Fibroblast of lung (primary cell): ENCODE measurements at places on chromosomes 5 and 9. TPM values are rescaled to one million over a fixed set of nuclear protein-coding genes. Genes with fewer than 3 reads are reported as not detected.
A peak's percentile ranks its signal among the peaks of the same experiment; 100 is the strongest.

Gene DMRT2
- not detected in 2 replicates for total RNA-seq

Gene LCN10
- total RNA-seq, result not detected in 2 replicates

Gene LPAR1
- 146 and 222 TPM in 2 replicates for total RNA-seq

DNA sequence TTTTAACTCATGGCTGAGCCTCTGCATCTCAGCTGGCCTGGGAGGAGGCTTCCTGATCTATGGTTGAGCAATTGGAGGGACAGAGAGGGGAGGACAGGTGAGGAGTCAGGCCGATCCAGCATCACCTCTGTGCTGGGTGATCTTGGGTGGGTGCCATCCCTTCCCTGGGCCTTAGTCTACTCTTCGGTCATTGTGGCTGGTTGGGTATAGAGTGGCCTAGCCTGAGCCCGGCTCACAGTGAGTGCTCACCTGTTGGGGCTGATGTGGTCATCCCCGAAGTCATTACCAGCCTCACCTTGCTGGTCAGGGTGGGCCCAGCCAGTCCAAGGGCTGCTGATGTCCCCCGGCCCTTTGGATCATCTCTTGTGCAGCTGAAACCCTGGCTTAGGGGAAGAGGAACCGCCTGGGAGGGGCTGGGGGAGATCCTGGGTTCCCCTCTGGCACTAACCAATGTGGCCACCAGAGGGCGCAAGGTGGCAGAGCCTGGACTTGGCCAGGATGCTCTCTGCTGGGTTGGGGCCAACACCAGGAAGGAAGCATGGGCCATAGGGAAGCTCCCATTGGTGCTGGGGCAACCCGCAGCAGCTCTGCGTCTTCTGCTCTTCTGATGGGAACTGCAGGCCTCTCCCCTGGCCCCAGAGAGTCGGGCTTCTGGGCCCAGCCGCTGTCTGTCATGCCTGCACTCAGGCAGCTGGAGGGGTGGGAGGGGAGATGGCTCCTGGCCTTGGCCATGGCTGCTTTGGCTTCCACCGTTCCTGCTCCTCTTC lies 17.3 kb upstream of the ODF2 start:
- peak; percentile 62 for DNase-seq

DNA sequence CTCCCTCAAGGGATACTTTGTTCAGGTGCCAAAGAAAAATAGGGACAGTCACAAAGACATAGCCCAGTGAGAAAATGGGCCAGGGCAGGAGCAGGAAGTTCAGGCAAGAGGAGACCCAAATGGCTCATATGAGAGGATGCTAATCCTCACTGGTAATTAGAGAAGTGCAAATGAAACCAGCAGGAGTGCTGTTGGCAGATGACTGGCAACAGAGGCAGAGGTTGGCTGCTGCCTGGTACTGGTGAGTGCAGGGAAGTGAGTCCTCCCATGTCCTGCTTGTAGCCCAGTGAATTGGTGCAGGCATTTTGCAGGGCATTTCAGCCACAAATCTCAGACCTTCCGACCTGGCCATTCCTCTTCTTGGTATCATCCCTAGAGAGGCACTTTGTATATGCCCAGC lies 23.5 kb downstream of the ODF2 start:
- DNase-seq, result no peak

- no peak for DNase-seq
These were observed 197.7 kb downstream of the TENT4A start for GRCh38 chr5:6910950-6911349.

- peak; percentile 47 for DNase-seq
These were observed 245.5 kb downstream of the SMARCA2 start for GRCh38 chr9:2260417-2261306.

Gene ZBED3
- total RNA-seq, result 1.0 and 1.7 TPM in 2 replicates

- DNase-seq, result peak; percentile 57
These were observed 90.9 kb downstream of the ITGA1 start for GRCh38 chr5:52878656-52879055.

GRCh38 chr9:33781736-33782135 lies 13.6 kb upstream of the PRSS3 start:
- no peak for DNase-seq

GRCh38 chr5:18798058-18798457 lies 1163.8 kb downstream of the TAF11L14 start:
- no peak for DNase-seq

DNA sequence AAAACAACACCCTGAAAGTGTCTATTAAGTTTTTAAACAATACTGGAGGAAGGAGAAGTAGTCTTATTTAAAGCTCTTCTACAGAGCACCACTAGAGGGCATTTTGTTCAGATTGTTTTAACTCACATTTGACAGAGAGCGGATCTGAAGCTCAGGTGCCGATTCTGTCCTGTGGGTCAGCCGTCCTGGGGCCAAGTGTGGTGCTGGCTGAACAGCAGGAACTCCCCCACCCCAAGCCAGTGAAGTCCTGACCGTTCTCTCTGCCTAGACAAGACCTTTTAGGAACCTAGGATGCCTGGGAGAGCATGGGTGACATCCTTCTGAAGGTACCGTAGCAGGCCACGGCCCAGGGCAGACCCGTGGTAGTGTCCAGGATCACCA lies 3.9 kb downstream of the EXOC3 start:
- peak; percentile 61 for DNase-seq

GRCh38 chr5:87401626-87402025 lies 11.1 kb downstream of the CCNH start:
- no peak for DNase-seq

- DNase-seq, result no peak
These were observed 42.1 kb downstream of the LRRTM2 start for GRCh38 chr5:138833080-138833479.

DNA sequence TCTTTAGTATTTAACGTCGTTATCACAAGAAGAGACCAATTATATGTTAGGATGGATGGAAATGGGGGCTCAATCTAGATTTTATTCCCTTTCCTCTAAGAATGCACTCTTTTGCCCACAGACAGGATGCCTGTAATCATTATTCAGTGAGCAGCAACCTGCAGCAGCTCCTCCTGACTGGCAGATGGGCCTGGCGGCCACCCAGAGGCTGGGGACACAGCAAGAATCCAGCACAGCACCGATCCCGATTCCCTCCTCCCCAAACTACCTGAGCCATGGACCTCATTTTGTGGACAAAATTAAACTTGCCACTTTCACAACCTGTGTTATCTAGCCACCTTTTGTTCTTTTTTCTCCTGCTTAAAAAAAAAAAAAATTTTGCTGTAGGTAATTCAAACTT lies 101.0 kb downstream of the USP20 start:
- no peak for DNase-seq

DNA sequence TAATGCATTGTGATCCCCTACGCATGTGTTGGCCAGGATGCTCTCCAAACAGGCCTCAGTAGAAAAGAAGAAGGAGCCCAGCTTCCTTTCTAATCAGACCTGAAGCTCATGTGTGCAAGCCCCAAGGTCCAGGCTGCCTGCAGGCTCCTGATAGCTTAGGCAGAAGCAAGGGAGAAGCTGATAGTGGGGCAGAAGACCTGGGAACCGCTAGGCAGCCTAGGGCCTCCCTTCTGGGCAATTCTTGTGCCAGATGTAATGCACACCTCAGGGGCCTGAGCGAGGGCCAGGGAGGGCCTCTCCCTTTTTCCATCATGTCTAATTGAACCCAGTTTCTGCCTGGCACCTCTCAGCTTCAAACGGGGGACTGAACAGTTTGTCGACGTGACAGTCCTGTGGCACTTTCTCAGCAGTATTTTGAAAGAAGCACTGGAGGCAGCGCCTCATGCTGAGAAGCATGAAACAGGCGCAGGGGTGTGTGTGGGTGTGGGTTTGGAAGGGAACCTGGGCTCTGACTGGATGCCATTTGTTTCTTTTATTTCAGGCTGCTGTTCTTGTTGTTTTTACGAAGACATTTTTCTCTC lies 212.8 kb downstream of the PIK3R1 start:
- peak; percentile 16 for DNase-seq

GRCh38 chr5:1138445-1139245 lies 26.8 kb upstream of the SLC12A7 start:
- DNase-seq, result no peak

Gene CD180
- not detected in 2 replicates for total RNA-seq

- DNase-seq, result no peak
These were observed 447.0 kb downstream of the PLK2 start for GRCh38 chr5:58012801-58013315.

Gene DBH
- total RNA-seq, result not detected in 2 replicates

Gene OR1N2
- total RNA-seq, result not detected in 2 replicates

GRCh38 chr5:113234546-113234945 lies 200.2 kb downstream of the TSSK1B start:
- DNase-seq, result no peak

DNA sequence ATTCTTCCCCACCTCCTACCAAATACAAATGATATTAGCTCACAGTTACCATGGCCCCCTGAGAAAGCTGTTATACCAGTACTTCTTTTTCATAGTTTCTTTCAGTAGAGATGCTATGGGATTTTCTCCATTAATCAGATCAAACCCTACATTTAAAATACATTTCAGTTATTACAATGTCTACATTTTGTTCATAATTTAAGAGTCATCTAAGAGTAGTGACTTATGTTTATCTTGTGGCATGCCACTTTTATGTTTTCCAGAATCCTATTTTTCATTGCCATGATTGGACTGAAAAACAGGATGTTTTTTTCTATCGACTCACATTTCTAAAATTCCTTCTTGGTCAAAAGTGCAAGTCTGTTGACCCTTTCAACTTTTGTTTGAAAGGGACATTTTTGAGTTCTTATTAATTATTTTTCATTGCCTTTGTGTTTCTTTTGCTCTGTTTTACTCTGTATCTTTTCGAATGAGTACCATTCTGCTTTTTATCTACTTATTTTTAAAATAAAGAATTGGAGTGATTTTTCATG lies 77.4 kb upstream of the ANXA1 start:
- no peak for DNase-seq

GRCh38 chr5:100496296-100496695 lies 38.9 kb upstream of the FAM174A start:
- DNase-seq, result peak; percentile 59

- DNase-seq, result no peak
These were observed 118.1 kb downstream of the CCDC171 start for GRCh38 chr9:15670894-15671293.

Gene GPR21
- 0.66 and 1.0 TPM in 2 replicates for total RNA-seq

Gene PCDHB8
- total RNA-seq, result 0.26 and 1.3 TPM in 2 replicates

- peak; percentile 33 for DNase-seq
These were observed 118.7 kb upstream of the SLCO6A1 start for GRCh38 chr5:102617191-102618187.

GRCh38 chr9:13529321-13530104 lies 250.0 kb upstream of the MPDZ start:
- DNase-seq, result no peak

Gene TTLL11
- total RNA-seq, result 3.9 and 4.8 TPM in 2 replicates

DNA sequence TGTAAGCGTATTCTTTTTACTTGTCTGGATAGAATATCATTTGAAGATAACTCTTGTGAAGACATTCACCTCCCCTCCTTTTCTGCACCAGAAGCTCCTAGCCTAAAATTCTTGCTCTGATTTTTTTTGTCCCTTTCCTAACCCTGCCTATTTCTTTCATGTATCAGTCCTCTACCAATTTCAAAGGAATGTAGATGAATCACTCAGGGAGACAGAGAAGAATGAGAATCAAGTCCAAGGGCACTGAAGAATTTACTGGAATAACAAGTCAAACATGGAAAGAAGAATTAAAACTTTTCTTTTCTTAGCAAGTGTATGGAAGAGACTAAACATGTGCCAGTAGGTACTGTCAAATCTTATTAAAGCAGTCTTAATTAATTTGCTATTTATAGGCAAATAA lies 618.7 kb downstream of the DNAH5 start:
- no peak for DNase-seq

Gene CDH6
- total RNA-seq, result 9.8 and 10.4 TPM in 2 replicates

DNA sequence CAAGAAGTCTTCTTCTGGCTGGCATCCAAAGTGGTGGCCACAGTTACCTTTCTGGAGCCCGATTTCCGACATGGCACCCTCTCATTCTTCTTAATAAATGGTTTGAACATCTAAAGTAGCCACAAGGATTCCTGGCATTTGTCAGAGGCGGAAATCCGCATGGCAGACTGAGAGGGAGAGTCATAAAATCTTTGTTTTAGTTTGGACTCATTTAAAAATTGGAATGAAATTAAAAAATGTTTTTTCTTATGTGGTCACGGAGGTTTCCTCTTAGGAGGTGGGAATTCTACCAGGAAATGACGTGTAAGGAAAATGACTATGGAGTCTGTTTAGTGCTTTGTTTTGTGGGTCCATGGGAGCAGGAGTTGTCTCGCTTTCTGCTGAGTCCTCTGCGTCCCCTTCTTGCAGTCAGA lies 133.0 kb upstream of the PTCH1 start:
- no peak for DNase-seq

- DNase-seq, result peak; percentile 40
These were observed 706.6 kb downstream of the EFNA5 start for GRCh38 chr5:106964132-106964531.

GRCh38 chr9:69279733-69280132 lies 45.3 kb upstream of the ENTREP1 start:
- no peak for DNase-seq

Gene HTR1A
- total RNA-seq, result not detected in 2 replicates

GRCh38 chr5:9622971-9623421 lies 7.2 kb downstream of the TAS2R1 start:
- DNase-seq, result peak; percentile 87

- DNase-seq, result no peak
These were observed 82.3 kb downstream of the SECISBP2 start for GRCh38 chr9:89400403-89401116.

Gene CCL28
- total RNA-seq, result 2.0 and 2.8 TPM in 2 replicates

- DNase-seq, result no peak
These were observed 27.7 kb upstream of the CDC23 start for GRCh38 chr5:138240650-138241385.

Gene LHX3
- not detected in 2 replicates for total RNA-seq

Gene MAMDC2
- 5.4 and 23.0 TPM in 2 replicates for total RNA-seq
